Fibroblast of skin of right quadriceps (primary cell): ENCODE measurements at places on chromosomes 1 and 21.
A peak's percentile ranks its signal among the peaks of the same experiment; 100 is the strongest.

GRCh38 chr1:98306517-98307089, 354.9 kb upstream of the SNX7 start:
- no peak for DNase-seq

- no peak for DNase-seq
Measured at GRCh38 chr1:235500971-235501540, 3.2 kb downstream of the B3GALNT2 start.

- DNase-seq, result no peak
Measured at GRCh38 chr21:35682904-35683549, 377.3 kb downstream of the SETD4 start.

DNA sequence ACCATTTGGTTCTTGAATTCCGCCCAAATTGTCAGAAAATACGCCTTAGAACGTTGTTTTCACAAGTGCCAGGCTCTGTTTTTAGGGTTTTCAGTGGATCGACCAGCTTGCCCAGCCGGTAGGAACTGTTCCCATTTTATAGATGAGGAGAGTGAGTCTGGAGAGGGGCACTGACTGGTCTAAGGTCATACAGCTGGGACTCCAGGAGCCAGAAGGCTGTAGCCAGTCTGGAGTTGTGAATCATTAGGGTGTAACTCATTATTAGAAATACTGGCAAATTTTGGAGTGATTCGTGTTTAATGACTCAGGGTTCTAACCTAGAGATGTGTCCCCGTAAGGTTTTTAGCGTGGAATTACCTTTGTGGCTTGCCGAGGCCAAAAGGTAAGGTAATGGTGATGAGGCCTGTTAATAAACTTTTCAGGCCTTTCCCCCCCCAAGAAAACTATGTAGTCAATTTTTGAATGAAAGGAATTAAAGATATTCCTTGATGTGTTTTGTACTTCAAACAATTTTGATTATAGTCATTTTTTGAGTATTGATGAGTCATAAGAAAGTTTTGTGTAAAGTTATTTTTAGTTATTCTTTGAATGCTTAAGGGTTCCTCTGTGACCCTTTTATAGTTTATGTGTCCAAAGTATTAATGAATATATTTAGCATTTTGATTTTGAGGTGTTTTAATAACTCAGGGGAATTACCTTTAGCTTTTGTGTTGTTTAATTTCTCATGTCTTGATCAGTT, 2.1 kb downstream of the DYRK1A start:
- peak; percentile 49 for DNase-seq

DNA sequence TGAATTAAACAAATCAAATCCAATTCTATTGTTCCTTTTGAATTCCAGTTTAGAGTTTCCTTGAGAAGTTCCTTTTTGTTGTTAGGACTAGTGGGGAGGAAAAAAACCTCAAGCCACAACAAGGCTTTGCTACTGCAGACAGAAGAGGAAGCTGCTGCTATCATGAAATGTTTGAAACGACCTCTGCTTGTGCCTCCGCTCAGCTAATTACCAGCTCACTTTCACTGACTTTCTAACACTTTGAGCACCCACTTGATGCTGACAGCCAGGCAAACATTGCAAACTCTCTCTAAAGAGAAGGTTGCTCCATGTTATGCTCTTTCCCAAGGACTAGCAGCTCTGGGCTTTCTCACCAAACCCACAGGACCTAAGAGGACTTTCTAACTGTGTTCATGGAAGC, 203.9 kb upstream of the PROX1 start:
- DNase-seq, result no peak

DNA sequence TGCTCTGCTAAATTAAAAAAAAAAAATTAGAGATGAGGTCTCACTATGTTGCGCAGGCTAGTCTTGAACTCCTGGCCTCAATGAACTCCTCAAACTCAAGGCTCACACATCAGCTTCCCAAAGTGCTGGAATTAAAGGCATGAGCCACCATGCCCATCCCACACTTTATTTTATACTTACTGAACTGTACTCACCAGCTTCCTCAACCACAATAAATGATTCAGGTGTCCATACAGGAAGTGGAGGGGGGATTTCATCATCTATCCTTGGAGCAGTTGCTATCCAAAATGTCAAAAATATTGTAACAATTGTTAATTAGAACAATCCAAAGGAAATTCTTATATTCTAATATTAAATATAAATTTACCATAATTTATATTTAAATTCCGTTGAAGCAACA, 22.4 kb upstream of the RSBN1 start:
- no peak for DNase-seq

- no peak for DNase-seq
Measured at GRCh38 chr1:209705033-209705598, 470 bp downstream of the HSD11B1 start.
